ENCODE measurements at places on chromosomes 4 and X.

DNA sequence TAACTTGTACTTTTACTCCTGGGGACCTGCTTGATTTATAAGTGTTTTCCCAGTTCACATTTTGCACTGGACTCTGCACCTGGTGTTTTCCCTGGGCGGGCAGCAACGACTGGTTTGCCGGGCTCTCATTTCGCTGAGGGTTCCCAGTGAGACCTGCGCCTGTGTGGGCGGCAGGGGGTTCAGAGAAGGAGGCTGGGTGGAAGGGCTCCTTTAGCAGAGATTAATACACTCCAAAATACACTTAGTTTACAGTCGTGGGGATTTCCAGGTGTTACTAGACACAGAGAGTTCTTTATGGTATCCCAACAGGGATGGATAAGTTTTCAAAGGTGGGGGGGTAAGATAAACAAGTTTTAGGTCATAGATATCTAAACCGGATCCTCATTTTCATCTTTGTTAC is 53.0 kb upstream of the SHISA3 start:
- DNase-seq: no peak

- no peak for DNase-seq
These were observed 23.3 kb upstream of the SCML2 start for GRCh38 chrX:18377796-18378195.

DNA sequence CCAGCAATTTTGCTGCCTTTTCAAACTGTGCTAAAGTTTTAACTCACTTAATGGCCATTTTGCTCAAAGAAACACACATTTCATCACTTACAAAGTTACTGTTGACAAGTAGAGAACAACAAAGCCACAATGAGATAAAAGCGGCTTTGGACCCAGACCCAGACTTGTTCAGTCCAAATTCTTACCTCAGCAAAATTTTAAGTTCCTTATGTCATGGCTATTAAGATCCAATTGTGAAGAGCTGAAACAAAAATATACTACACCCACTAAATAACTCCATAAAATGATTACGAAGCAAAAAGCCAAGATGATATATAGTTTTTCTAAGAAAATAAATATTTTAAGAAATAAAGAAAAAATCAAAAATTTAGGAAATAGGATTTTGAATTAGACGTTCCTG is 137.0 kb upstream of the INPP4B start:
- no peak for DNase-seq

DNA sequence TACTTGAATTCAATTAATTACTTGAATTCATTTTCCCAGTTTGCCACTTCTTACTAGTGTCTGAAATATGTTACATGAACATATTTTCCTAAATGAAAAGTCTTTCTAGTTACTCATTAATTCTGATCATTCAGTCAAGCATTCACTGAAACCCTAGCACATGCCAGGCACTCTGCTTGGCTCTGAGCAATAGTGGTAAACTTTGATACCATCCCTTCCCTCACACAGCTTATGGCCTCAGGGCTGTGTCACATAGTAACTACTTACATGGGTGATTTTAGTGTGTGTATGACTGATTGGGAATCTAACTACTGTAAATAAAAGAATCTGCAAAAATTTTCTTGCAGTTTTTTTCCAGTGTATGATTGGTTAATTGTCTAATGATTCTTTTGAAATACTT is 32.7 kb downstream of the METAP1 start:
- no peak for DNase-seq

- no peak for DNase-seq
These were observed 504 bp upstream of the RBM3 start for GRCh38 chrX:48573690-48574269.

DNA sequence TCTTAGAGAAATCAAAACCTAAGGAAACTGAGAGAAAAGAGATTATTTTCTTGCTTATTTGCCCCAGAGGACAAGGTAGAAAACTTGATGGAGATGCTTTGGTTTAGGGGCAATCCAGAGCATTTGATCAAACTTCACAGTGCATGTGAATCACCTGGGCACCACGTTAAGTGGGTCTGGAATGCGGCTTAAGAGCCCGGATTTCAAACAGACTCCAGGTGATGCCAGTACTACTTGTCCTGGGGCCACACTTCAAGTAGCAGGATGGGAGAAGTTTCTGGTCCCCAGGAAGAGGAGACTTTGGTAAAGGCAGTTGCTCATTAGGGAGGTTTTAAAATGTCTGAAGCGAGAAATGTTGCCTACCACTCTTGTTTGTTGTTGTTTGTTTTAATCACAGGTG is 51.8 kb downstream of the PHOX2B start:
- DNase-seq: no peak
